ENCODE measurements at places on chromosomes 7 and 10.

- no peak for DNase-seq
Observed at GRCh38 chr10:123042708-123043408, 34.1 kb downstream of the ACADSB start.

DNA sequence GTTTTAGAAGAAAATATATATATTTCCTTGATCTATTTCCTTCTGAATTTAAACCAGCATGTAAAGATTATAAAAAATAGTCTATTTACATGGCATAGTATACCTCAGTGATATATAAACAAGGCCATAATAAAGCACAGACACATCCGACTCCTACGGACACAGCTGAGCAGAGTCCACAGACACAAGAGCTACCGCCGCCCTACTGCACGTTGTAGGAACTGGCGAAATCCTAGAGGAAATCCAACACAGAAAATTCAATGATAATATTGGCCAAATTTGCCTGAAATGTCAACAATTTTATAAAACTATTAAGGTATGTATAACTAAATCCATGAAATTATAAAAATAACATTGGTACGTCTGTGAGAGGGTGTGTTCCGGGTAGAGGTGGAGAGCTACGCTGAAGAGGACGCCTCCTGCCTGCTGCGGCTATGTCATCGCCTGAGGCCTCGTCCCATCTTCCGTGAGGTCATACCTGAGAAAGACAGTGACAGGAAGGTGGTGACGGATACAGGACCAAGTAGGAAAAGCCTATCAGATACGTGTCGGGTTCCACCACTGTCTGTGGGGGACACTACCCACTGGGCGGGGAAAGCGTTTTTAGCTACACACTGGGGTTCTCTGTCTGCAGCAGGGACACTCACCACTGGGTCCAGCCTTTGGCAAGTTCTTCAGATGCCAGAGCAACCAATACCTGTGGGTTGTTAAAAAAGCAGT, 29.3 kb upstream of the NCAPG2 start:
- DNase-seq: no peak

DNA sequence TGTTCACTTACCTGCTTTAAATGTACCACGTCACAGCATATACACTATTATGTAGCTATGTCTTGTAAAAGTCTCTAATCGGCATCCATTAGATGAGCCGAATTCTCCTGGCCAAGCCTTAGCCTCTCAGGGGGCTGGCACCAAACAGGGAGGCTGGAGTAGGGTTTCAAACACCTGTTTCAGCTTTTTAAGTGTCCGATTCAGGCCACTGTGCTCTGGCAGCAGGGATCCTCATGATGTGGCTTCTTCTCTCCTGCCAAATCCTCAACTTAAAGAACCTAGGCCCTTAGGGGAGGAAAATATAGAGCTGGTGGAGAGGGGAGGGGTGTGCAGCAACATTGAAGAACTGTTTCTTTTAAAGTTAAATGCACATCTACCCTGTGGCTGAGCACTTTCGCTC, 68.5 kb upstream of the NFKB2 start:
- no peak for DNase-seq

DNA sequence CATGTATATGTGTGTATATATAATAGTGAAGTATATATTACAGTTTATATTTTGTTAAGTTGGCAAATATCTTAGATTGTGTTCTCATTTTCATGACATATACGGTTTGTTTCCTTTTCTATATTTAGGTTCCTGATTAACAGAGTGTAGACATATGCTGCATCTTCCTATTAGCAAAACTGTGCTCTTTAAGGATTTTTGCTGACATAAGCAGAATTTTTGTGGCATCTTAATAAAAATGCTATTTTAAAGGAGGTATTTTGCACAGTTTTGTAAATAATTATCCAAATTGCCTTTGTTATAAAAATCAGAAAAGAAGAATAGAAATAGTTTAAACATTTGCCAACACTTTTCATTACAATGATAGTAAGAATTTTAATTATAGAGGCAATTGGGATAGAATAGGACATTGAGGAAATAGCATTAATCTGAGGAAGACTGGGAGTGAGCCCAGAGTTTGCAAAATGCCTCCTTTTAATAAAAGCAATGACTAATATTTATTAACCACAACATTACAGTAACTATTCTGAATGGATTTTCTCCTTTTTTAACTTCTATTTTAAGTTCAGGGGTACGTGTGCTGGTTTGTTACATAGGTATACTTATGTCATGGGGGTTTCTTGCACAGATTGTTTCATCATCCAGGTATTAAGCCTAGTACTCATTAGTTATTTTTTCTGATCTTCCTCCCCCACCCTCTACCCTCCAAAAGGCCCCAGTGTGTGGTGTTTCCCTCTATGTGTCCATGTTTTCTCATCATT, 38.2 kb downstream of the KCND2 start:
- no peak for DNase-seq

DNA sequence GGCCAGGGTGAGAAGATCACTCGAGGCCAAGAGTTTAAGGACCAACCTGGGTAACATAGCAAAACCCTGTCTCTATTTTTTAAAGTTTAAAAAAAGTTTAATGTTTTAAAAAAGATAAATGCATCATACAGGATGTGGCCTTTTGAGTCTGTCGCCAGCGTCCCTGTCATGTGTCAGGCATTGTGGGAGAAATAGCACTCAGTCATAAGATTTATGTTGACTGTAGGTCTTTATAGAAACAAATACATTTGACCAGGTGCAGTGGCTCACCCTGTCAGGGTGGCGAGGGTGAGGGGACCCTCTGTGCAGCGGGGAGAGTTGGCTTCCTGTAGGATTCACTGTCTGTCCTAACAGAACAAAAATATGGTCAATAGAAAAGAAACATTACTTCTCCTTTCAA, 63.5 kb upstream of the SH2B2 start:
- no peak for DNase-seq

- no peak for DNase-seq
Observed at GRCh38 chr10:45235798-45236220, 79.6 kb downstream of the OR13A1 start.

DNA sequence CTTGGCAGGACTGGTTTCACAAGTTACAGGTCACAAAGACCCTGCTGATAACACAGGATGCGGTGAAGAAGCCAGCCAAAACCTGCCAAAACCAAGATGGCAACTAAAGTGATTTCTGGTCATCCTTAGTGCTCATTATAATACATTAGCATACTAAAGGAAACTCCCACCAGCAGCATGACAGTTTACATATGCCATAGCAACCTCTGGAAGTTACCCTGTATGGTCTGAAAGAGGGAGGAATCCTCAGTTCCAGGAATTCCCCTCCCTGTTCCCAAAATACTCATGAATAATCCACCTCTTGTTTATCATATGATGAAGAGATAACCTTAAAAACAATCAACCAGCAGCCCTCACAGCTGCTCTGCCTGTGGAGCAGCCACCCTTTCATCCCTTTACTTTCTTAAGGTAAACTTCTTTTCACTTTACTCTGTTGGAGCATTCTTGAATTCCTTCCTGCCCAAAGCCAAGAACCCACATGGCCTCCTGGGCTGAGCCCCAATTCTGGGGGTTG, 21.9 kb downstream of the DPY19L1 start:
- DNase-seq: no peak

GRCh38 chr10:7417807-7418206, 7.0 kb upstream of the SFMBT2 start:
- DNase-seq: no peak

DNA sequence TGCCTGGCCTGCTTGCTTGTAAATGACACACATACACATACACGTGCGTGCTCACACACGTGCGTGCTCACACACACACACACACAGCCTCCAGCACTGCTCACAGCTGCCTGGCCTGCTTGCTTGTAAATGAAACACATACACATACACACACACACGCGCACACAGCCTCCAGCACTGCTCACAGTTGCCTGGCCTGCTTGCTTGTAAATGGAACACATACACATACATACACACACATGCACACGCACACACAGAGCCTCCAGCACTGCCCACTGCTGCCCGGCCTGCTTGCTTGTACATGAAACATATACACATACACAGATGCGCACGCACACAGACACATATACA, 397.2 kb downstream of the PLXNA4 start:
- no peak for DNase-seq

- DNase-seq: no peak
Observed at GRCh38 chr7:110590415-110590814, 500.5 kb upstream of the LRRN3 start.

- DNase-seq: no peak
Observed at GRCh38 chr10:97482381-97482780, 15.8 kb downstream of the MMS19 start.

DNA sequence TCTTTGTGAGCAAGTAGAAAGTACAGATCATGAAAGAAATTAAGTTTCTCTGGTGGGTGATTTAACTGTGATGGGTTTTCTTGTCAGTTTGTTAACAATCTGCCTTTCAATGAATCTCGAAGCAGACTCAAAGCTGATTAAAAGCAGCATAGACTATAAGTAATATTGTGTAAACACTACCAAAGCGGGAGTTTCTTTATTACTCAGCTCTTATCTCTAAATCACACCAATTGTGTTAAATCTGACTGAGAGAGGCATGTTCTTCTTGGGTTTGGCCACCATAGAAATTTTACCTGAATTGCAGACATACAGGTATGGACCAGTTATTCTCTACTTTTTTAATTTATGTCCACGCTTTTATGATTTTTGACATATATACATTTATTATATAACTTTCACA, 65.2 kb downstream of the DKK1 start:
- no peak for DNase-seq

DNA sequence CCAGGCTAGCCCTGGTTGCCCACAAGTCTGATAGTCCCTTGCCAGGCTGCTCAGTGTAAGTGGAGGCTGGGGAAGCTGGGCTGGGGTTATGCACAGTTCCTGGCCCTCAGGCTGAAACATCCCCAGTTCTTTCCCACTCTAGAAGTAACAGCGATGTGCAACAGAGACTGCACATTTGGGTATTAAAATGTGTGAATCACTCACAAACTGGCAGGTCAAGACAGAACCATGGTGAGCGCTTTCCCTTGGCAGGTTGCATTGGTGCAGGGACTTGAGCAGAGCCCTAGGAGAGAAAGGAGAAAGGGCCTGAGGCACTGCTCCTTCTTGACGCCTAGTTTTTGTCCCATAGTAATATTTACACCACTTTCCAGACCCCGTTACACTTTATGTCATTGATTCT, 56.1 kb upstream of the SLC35B4 start:
- DNase-seq: no peak

- no peak for DNase-seq
Observed at GRCh38 chr10:57692255-57692980, 575.3 kb downstream of the IPMK start.

GRCh38 chr10:86715156-86715795, 41.1 kb upstream of the BMPR1A start:
- DNase-seq: peak; percentile 44

DNA sequence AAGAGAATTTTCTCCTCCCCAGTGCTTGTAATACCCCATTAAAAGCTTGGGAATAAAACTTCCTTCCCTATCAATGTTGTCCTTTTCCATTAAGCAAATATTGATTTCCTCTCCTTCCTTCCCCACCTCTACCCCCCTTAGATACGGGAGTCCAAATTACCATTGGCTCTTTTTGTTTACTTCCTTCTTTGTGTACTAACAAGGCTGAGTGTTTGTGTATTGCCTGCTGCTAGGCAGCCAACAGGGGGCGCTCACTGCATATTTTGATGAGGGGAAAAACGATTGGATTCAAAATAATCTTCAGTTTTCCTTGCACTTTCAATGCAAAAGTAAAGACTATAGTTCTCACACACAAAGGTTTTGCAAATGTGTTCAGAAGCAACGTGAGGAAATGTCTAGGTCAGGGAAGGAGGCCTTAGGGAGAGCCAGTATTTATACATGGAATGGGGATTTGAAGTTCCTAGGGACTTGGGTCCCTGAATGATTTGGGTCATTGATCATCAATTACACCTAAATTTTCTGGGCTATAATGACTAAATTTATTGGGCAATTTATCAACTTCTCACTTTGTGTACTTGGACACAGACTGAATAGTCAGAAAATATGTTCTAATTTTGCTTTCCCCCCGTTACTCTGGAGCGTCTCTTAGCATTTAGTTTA, 23.6 kb upstream of the VPS41 start:
- peak; percentile 84 for DNase-seq

DNA sequence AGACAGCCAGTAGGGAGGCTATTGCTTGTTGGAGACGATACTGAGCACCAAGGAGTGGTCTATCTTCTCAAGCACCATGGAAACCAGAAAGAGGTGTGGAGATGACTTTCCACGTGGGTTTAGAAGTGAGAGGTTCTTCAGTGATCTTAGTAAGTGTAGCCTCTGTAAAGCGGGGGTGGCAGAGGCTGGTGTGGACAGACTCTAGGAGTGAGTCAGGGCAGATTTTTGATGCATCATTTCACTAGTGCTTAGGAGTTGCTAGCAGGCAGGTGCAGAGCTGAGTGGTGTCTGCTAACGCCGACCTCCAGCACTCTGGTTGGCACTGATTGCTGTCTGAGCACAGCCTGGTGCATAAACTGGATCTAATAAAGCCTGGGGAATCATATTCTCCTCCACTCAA, 78.4 kb upstream of the ADO start:
- DNase-seq: no peak

GRCh38 chr10:62681211-62681940, 123.1 kb upstream of the ADO start:
- DNase-seq: peak; percentile 49

DNA sequence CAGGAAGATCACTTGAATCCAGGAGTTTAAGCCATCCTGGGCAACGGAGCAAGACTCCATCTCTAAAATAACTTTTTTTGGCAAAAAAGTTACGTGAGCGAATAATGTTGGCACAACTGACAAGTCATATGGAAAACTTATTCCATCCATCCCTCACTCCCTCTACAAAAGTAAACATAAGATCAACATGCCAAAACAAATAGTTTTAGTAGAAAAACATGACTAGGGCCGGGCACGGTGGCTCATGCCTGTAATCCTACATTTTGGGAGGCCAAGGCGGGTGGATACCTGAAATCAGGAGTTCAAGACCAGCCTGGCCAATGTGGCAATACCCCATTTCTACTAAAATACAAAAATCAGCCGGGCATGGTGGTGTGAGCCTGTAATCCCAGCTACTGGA, 25.6 kb downstream of the SLC25A16 start:
- no peak for DNase-seq

DNA sequence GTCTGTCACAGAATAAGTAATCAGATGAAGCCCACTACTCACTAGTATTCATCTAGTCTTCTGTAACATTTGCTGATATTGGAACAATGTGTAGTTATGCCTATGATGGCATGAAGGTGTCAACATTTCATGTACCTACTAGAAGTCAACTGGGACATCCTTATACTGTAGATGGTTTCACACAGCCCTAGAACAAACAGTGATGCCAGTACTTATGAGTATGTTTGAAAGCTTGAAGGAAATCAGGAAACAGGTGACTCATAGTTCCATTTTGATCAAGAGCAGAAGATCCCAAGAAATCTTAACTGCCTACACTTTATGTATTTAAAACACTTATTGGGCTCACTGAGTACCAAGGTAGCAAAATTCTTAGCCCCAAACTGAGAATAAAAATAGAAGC, 1519.6 kb downstream of the REEP3 start:
- DNase-seq: no peak

GRCh38 chr10:123132576-123133477, 2.9 kb upstream of the HMX3 start:
- no peak for DNase-seq

DNA sequence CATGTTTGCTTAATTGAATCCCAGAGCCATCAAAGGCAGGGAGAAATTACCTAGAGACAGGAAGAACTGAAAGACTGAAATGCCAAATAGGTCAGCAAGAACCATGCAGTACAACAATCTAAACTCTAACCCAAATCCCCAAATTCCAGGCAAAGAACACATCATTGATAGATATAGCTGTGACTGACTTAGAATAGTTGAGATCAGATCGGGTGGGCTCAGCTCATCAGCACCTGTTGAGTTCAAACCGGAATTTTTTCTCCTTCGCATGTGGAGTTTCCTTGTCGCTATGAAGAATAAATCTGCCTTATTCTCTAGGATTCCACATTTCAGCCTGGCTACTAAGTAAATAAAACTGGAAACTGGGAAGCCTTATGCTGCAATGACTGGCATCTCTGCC, 1.4 kb downstream of the ANKMY2 start:
- DNase-seq: no peak

All from H1 (cell line).